ENCODE measurements at places on chromosomes 11 and 22. TPM values are rescaled to one million over a fixed set of nuclear protein-coding genes. Genes with fewer than 3 reads are reported as not detected.

GRCh38 chr22:26450453-26451185 is 21.6 kb downstream of the ASPHD2 start:
- no peak for DNase-seq

DNA sequence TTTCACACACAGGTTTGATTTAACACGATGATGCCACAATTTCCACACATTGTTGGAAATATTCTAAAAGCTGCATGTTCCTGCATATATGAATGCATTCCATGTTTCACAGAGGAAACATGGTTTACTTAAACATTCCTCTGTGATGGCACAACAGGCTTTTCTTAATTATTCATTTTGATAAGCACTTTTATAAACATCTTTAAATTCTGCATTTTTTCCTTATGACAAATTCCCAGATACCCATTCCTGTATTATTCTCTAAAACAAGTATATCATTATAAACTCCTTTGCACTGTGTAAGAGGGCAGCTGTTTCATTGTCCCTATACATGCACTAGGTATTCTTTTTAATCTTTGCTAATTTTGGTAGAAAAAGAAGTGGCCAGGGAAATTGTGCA is 532.3 kb downstream of the SOX6 start:
- DNase-seq = no peak

- DNase-seq = no peak
Observed at GRCh38 chr11:107566569-107566968, 1.0 kb upstream of the ALKBH8 start.

- no peak for DNase-seq
Observed at GRCh38 chr11:47327025-47327424, 25.5 kb downstream of the MYBPC3 start.

DNA sequence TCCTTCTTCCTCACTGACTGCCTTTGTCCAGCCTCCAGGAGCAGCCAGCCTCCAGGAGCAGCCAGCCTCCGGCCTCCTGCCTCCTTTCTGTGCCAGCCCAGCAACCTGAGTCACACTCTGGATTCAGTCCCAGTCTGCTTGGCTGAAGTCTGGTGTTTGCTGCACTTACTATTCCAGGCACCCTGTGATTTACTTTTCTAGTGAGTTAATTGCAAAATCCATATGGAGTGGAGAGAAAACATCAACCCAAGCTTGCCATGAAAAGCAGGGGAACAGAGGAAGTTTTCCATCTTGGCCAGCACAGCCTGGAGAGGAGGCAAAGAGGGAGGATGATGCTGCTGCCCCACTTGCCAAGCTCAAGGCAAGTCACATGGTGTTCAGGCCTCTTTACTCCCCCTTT is 400.5 kb downstream of the TENM4 start:
- DNase-seq = no peak

- DNase-seq = no peak
Observed at GRCh38 chr11:86159581-86159891, 85.0 kb upstream of the EED start.

GRCh38 chr11:121754598-121754997 is 301.8 kb upstream of the SORL1-AS1 start:
- no peak for DNase-seq

- no peak for DNase-seq
Observed at GRCh38 chr11:35909511-35910265, 34.2 kb upstream of the LDLRAD3 start.

DNA sequence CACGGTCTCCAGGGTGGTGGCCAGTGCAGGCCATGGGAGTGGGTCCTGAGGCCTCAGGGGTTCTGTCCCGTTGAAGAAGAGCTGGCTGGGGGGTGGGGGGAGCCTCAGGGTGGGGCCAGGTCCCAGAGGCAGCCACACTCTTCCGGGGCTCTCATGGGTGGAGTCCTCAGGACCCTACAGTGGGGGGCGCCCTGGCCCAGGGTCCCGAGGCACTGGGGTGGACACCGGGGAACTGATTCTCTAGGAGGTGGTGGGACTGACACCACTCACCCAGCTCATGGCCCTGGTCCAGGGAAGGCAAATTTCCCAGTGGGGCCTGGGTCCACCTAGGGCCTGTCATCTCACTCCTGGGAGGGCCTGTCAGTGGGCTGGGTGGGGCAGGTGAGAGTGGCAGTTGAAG is 12.8 kb downstream of the GGT5 start:
- no peak for DNase-seq

DNA sequence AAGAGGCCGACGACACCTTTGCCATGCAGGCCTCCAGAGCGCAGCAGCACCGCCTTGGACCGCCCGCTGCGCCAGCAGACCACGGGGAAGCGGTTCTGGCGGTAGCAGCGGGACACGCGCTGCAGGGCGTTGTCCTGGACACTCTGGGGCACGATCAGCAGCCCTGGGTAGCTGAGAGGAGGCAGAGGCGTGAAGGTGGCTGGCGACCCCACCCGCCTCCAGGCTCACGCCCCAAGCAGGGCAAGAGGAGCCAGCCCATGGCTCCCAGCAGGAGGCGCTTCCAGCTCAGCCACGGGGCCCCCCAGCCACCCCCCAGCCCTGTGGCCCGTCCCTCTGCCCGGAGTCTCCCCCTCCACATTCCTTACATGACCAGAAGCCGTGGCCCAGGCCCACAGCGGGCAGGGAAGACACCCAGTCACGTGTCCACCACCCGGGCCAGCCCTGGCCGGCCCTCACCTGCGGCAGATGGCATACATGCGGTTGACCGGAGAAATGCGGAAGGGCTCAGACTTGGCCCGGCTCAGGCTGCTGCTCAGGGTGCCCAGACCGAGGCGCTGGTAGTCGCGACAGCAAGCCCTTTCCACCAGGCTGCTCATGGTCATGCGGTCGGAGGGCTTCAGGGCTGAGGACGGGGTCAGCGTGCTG is 15.2 kb downstream of the SBF1 start:
- no peak for DNase-seq

DNA sequence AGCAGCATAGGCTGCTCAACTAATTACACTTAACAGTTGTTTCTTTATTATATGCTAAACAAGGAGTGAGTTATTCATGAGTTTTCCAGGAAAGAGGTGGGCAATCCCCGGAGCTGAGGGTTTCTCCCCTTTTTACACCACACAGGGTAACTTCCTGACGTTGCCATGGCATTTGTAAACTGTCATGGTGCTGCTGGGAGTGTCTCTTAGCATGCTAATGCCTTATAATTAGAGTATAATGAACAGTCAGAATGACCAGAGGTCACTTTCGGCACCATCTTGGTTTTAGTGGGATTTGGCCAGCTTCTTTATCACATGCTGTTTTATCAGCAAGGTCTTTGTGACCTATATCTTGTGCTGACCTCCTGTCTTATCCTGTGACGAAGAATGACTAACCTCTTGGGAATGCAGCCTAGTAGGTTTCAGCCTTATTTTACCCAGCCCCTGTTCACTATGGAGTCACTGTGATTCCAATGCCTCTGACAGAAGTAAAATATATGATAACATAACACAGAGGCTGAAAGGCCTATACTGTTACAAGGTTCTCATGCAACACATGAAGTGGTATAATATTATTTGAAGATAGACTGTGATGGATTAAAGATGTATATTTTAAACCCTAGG is 41.3 kb upstream of the RDX start:
- peak; percentile 63 for DNase-seq

DNA sequence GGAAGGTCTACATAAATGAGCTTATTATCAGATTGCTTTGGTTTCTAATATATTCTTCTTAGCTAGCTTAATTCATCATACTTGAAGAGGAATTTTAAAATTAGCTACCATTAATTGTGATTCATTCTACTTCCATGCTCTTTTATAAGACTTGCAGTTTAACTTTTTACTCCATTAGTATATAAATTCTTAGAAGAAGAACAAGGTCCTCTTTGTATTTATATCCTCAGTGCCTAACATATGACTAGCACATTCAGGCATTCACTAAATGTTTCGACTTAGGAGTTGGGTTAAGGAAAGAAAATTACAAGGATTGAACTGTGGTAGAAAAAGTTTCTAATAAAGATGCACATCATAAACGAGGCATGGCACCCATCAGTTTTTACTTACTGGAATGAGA is 1135.5 kb downstream of the JRKL start:
- no peak for DNase-seq

GRCh38 chr22:25629613-25630012 is 65.1 kb downstream of the GRK3 start:
- no peak for DNase-seq

GRCh38 chr11:33835143-33835878 is 56.6 kb downstream of the LMO2 start:
- DNase-seq = no peak

GRCh38 chr11:100442017-100442416 is 245.1 kb upstream of the ARHGAP42 start:
- DNase-seq = no peak

- peak; percentile 50 for DNase-seq
Observed at GRCh38 chr11:18844753-18845367, 53.3 kb upstream of the PTPN5 start.

- DNase-seq = peak; percentile 86
Observed at GRCh38 chr11:61718621-61719302, 33.7 kb upstream of the MYRF start.

GRCh38 chr11:119491753-119492510 is 69.0 kb upstream of the THY1 start:
- DNase-seq = no peak

DNA sequence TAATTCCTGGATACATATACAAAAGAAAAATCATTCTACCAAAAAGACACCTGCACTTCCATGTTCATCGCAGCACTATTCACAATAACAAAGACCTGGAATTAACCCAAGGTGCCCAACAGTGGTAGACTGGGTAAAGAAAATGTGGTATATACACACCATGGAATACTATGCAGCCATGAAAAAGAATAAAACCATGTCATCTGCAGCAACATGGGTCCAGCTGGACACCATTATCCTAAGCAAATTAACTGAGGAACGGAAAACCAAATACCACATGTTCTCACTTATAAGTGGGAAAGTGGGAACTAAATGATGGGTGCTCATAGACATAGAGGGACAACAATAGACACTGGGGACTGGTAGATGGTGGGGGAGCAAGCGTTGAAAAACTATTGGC is 4.5 kb downstream of the TRPM5 start:
- no peak for DNase-seq

DNA sequence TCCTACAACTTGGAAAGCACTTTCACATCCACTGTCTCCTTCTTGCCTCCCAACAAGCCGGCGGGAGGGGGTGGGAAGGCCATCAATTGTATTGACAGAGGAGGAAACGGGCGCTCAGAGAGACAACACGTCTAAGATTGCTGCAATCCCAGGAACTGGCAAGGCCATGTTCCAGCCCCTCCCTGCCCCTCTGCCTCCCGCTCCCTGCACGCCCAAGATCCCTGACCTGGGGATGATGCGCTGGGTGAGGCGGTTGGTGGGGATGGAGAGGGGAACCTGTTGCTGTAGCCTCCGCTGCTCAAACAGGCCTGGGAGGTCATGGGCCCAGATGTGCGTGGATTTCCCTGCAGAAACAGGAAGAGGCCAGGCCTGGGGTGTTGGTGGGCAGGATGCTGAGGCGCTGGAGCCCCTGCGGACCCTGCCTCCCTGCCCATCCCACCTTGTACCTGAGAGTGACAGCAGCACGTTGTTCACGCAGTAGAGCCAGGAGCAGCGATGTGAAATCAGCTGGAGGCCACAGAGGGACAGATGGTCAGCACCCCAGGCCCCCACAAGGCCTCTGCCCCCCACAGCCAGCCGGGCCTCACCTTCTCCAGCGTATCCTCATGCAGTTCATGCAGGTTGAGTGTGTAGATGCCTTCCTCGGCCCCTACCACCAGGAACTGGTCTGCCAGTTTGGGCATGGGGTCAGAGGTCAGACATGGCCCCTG is 6.8 kb downstream of the MAP4K2 start:
- no peak for DNase-seq

GRCh38 chr22:35128637-35129036 is 62.7 kb downstream of the ISX start:
- DNase-seq = no peak

GRCh38 chr22:47325249-47325648 is 562.8 kb downstream of the TBC1D22A start:
- no peak for DNase-seq

DNA sequence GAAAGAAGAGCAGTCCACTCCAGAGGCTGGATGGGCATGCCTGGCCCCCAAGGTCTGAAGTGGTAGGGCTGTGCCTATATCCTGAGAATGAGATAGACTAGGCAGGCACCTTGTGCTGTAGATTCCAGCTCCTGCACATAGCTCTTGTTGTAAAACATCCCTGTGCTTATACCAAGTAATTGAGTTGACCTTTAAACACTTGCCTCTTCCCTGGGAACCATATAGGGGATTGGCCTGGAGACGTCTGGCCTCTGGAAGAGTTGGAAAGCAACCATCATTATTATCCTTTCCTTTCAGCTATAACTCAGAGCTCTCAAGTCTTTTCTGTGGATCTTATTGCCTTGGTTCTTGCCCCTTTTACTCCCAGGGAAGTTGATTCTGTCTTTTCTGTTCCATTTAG is 15.1 kb downstream of the LIMK2 start:
- DNase-seq = no peak

DNA sequence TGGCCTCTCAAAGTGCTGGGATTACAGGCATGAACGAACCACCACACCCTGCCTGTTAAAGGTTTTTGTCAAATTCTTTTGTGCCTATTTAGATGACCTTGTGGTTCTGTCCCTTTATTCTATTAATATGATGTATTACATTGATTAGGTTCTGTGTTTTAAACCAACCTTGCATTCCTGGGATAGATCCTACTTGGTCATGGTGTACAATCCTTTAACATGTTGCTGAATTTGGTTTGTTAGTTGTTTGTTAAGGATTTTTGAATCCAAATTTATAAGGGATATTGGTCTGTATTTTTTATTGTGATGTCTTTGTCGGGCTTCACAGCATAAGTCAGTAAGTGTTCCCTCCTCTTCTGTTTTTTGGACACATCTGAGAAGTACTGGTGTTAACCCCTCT is 29.0 kb upstream of the CLDN5 start:
- DNase-seq = no peak

GRCh38 chr22:32532820-32533128 is 58.2 kb downstream of the FBXO7 start:
- DNase-seq = no peak

- peak; percentile 74 for DNase-seq
Observed at GRCh38 chr11:65506772-65507505, 8.1 kb downstream of the MALAT1 start.

DNA sequence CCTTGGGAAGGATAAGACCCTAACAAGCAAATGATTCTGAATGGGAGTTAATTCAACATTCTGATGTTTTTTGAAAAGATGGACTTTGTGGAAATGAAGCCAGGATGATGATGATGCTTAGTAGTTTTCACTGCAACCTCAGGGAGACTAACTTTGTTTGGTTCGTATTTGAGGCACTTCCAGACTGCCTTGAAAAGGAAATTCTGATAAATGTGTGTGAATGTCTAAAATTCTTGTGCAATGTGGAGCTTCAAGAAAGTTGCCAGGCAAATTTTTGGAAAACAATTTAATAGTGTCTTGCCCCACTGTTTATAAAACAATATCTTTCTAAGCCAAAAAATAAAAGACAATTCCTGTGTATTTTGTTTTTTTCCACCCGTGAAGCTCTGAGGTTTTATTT is 11.2 kb upstream of the NAV2 start:
- DNase-seq = no peak

- DNase-seq = no peak
Observed at GRCh38 chr11:75326439-75326810, 25.0 kb downstream of the ARRB1 start.

CTSD gene
- total RNA-seq = 158 TPM

LUZP2 gene
- total RNA-seq = 25.4 TPM

RAD9A gene
- total RNA-seq = 20.9 TPM

TENM4 gene
- 4.3 TPM for total RNA-seq

NAA40 gene
- 44.4 TPM for total RNA-seq

TUBA8 gene
- 2.0 TPM for total RNA-seq

OR8D1 gene
- total RNA-seq = not detected

OR8D4 gene
- total RNA-seq = not detected

ACTN3 gene
- total RNA-seq = 45.7 TPM

CD3E gene
- not detected for total RNA-seq

ANO9 gene
- total RNA-seq = 12.3 TPM
